ENCODE measurements at places on chromosomes 1 and 21.

DNA sequence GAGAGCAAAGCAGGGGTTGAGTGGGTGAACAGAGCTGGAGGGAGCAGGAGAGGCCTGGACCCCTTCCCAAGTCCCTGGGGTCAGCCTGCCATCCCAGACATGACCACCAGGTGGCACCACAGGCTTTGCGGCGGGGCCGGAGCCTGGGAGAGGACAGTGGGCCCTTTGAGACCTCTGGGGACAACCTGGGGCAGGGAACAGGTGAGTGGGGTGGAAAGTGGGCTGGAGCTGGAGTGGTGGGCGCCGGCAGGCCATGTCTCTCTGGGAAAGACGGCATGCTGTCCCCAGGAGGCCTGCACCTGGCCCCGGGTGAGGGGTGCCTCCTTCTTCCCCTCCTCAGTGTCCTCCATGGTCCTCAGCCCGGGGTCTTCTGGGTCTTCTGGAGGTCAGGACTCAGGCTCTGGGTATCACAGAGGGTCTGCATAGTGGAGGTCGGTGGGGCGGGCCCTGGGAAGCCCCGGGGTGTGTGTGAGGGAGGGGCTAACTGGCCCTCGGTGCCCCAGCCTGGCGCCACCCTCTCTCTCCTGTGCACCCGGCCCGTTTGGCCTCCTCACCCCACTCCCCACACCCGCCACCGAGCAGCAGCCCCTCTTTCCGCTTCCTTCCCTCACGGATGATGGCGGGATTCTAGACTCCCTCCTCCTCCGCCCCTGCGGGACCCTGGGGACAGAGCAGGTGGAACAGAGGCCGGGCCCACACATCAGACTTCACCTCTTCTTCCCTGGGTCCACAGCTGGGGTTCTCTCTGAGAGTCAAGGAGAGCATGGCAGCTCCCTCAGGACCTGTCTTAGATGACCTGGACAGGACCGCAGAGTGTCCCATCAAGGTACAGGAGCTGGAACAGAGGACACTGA is 28.5 kb upstream of the PKP1 start:
- peak; percentile 61 for DNase-seq

GRCh38 chr1:227885648-227886502 is 61.9 kb downstream of the WNT9A start:
- DNase-seq: peak; percentile 47

- DNase-seq: no peak
Measured at GRCh38 chr1:41812453-41812852, 106.3 kb downstream of the HIVEP3 start.

GRCh38 chr1:44842862-44843655 is at the start of gene PTCH2:
Gene PTCH2 (minus strand): TSS chr1:44843253. CDS start chr1:44842932, 321 bp downstream.
- no peak for DNase-seq

DNA sequence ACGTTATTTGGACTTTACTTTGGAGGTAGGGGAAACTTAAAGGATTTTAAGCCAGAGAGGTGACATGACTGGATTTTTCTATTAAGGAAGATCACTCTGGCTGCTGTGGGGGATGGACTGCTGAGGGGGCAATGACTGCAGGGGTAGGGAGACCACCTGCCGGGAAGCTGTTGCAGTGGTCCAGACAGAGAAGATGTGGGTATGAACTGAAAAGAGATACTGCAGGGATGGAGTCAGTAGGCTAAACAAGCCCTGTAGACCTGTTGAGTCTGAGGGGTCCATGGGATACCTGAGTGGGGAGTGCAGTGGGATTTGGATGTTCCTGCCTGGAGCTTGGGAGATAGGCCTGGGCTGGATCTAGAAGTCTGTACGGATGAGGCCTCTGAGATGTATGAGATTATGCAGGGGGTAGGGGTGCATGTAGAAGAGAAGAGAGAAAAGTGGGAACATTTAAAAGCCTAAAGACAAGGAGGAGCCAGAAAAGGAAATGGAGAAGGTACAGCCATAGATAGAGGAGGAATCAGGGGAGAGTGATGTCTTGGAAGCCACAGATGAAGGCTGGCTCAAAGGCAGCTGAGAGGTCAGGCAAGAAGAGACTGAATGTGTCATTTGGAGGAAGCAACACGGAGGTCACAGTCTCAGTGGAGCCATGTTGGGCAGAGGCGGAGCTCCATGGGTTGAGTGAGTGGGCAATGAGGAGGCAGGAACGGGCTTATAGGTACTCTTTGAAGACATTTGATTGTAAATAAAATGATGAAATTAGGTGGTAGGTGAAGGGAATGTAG is 25.9 kb upstream of the KCNA2 start:
- no peak for DNase-seq

GRCh38 chr1:20032425-20032824 is 37.6 kb upstream of the PLA2G5 start:
- DNase-seq: no peak

DNA sequence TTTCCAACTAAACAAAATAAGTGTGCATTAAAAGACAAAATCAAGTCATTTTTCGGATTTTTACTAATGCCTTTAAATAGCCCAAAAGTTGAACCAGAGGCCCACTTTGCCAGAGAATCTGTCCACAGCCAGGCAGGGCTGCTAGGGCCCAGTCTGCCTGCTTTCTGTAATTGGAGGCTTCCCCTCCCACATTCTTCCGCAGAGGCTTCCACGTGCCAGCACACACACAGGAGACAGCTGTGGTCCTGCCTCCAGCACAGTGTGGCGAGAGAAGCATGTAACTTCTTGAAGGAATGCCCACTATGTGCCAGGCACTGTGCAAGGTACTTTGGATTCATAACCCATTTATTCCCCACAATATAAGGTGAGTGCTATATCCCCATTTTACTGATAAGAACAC is 11.3 kb upstream of the PDZK1IP1 start:
- DNase-seq: no peak

- no peak for DNase-seq
Measured at GRCh38 chr21:15797577-15798363, 68.0 kb downstream of the USP25 start.

Data from RPMI8226 (cell line).